ENCODE measurements at places on chromosomes 6 and 20.

DNA sequence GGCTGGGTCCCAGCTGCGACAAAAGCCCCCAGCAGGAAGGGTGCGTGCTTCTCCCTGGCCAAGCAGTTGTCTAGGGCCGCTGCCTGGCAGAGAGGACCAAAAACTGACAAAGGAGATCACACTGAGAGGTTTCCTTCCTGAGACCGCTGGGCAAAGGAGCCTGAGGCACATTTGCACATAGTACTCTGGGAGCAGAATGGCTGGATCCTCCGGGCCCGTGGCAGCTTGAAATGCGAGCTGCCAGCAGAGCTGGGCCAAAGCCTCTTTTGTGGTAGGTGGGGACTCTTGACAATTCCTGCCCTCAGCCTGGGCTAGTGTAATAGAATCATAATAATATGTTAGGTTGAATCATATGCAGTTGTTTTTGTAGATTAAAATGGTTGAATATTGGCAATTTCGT lies 33.1 kb upstream of the RNF8 start:
- no peak for DNase-seq

- no peak for DNase-seq
These were observed 88.2 kb downstream of the PREX1 start for GRCh38 chr20:48739395-48740291.

DNA sequence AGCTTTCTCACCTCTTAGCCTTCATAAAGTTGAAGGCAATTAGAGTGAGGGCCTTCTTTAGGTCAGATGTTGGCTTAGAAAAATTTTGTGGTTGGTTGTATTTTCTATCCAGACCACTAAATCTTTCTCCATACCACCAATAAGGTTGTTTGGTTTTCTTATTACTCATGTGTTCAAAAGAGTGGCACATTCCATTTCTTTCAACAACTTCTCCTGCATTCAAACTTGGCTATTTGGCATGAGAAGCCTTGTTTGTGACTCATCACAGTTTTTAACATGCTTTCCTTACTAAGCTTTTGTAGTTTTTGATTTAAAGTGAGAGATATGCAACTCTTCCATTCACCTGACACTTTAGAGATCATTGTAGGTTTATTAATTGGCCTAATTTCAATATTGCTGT lies 949.6 kb downstream of the TBC1D32 start:
- DNase-seq, result no peak

DNA sequence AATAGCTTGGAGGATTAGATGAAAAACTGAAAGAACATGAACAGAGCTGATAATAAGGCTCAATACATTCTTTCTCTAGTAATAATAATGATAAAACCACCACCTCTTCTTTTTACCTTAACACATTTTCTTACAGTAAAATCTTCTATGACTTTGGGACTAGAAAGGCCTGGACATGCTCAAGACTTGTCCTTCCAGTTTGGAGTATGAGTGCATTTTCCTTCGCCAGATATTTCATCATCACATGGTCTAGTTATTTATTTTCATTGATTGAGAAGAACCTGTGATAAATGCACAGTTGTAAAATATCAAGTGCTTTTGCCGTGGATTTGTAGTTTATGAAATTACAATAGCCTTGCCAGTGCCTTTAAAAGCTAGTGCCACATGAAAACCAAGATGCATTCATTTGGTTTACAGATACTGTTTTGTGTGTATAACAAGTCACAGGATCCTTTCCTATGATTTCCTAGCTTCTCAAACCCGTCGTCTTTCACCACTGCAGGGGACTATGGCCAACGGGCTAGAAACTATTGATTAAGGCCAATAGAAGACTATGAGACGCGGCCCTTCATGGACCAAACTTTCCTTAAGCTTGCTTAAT lies 200.2 kb upstream of the ZNF217 start:
- DNase-seq, result no peak

DNA sequence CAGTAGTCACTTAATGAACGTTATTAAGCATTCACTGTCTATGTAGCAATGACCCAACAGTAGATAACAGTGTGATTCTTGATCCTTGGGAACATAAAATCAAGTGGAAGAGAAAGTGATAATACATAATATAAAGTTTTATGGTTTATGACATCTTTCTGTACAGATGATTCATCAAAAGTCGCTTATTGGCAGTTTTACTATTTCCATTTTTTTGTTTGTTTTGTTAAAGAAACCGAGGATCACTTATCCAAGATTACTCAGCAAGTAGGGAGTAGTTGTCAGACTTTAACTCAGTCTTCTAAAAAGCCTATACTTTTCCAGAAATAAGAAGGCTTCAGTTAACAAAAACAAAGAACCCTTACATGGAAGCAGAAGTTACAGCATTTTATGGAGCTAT lies 260.8 kb downstream of the ZFAND3 start:
- no peak for DNase-seq

DNA sequence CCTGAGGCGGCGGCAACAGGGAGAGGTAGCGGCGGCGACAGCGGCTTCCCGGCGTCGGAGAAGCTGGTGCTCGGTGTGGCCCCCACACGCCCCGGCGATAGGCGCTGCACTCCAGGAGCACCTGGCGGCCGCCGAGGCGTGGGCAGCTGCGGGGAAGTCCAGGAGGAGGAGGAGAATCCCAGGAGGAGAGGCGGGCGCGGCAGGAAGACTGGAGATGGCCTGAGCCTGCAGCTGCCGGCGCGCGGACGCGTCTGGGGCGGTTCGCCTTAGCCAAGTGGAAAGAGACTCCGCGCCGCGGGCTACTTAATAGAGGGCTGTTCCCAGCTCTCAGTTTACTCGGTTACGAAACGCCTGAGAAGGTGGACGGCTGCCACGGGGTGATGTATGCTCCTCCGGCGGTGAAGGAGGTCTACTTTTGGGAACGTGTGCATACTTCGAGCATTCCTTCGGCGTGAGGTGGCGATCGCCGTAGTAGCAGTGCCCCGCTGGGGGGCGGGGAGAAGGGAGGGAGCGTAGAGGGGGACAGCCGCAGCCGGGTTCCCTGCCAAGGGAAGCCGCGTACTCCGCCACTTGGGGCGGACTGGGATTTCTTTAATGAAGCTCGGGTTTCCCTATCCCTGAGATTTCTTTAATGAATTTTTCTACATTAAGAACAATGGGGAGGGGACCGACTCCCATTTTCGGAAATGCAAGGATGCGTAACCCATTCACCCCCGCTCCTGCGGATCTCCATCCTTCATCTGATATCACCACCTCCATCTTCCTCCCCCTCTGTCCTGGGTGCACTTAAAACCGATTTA lies at the start of gene COL12A1:
Gene COL12A1 (minus strand): TSS at position 278 of the 800 bp plus-strand sequence. CDS start 3,261 bp downstream, outside the sequence.
- no peak for DNase-seq

DNA sequence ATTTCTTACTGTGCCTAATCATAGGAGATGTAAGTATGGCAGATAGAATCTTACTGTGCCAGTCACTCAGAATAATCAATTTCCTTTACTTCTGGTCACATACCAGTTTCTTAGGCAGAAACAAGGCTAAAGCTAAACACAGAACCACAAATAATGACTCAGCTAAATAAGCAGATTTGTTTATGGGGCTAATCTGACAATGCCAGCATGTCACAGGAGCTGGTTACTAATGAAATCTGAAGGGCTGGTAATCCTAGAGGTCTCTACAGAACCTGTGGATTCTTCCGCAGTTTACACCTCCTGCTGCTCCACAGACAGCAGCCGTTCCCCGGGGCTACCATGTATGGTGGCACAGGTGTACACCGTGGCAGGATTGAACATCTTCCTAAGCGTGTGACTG lies 80.8 kb downstream of the LYRM4 start:
- DNase-seq, result no peak

DNA sequence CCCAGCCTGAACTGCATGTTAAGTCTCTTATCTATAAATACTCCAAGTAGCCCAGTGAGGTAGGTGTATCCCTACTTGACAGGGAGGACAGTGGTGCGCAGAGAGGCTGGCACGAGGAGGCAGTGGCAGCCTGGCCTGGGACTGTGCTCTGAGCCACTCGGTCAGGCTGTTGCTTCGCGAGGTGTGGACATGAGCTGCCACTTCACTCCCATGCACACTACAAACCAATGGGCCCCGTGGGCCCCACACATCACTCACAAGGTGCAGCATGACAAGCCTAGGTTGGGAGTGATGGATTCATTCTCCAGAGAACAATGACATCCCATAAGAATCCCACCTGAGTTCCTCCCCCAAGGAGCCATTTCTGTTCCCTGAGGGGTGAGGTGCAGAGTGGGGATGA lies 54.9 kb downstream of the TMEM242 start:
- no peak for DNase-seq

DNA sequence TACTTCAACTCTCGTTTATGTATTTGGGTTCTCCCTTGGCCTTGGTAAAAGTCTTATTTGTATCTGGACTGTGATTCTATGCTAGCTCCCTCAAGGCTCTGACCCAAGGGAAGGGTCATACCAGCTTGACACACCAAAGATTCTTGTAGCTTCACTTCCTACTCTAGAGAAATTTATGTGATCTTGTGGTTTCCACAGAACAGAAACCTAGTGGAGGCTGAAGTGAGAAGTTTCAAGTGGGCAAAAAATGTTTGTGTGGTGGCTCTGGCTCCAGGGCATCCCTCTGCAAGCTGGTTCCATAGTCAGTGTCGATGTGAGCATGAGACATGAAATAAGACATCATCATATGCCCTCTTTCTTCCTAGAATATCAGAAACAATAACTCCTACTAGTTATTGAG lies 48.1 kb upstream of the TNFRSF21 start:
- DNase-seq, result no peak

- DNase-seq, result no peak
These were observed 76.0 kb upstream of the PCSK2 start for GRCh38 chr20:17150858-17151257.

DNA sequence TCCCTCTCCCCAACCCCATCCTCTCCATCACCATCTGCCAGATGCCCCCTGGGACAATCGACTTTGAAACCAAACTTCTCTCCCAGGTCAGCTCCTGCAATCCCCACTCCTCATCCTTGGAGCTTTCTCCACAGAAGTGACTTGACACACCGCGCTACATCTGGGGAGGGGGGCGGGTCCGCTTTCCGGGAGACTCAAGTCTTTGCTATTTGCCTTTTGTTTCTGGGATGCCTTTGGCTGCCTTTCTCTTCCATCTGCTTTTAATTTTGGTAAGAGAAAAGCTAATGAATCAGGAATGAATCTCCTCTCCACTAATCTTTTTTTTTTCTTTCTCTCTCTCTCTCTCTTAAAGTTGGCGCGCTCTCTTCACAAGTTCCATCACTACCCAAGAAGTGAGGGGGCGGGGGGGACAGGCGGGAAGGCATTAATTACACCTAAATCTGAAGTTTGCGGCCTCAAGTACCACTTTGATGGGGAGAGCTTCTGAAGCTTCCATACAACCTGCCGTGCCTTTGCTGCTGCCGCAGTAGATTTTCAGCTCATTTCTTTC lies 664 bp upstream of the TPBG start:
- DNase-seq, result no peak

GRCh38 chr6:99614430-99615186 lies 8.0 kb downstream of the PRDM13 start:
- DNase-seq, result no peak

DNA sequence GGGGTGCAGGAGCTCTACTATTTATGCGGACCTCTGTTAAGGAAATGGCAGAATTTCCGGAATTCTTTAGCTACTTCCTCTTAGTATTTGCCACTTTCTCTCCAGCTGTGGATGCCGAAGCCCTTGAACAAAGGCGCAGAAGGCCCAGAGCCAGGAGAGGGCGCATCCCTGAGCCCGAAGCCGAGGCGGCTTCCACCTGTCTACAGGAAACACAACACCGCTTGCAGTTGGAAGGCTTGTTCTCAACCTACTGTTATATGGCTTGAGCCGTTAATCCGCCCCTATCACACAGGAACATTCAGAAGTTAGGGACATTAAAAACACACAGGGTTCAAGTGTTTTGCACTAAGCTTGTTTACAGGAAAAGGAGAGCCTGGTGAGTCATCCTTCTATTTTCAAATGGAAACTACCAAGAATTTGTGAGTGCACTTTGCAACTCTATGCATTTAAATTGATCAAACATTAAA lies 417.1 kb downstream of the BCKDHB start:
- DNase-seq, result no peak

DNA sequence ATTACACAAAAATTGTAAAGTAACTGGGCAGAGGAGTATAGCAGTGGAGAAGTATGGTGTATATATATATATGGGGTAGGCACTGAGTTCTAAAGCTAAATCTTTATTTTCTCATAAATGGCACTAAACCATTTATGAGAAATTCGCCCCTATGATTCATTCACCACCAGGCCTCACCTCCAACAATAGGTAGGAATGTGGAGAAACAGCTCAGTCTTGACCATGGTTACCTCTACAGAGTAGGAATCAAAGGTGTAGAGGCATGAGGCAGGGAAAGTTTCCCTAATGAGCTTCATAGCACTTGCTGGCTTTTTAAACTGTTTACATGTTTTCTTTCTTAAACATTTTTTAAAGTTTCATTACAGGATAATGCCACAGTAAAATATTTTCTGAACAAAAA lies 36.9 kb upstream of the SUMO4 start:
- DNase-seq, result no peak

- DNase-seq, result no peak
These were observed 1.0 kb downstream of the POU3F2 start for GRCh38 chr6:98835149-98836024.

- no peak for DNase-seq
These were observed 18.8 kb upstream of the MAPK13 start for GRCh38 chr6:36111526-36111925.

DNA sequence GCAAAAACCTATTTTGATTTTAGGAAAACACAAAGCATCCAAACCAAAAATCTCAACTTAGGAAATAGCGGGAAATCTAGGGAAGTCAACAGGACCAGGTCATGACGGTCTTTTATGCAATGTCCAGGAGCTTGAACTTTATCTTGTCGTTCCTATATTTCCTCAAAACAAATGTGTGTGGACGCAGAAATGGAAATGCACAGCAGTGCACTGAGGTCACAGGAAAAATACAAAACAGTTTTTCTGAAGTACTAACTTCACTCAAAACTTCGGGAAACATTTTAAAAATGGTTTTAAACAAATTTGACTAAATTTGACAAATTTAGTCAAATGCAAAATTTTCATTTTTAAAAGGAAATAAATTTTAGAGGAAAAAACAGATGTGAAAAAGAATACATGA lies 5.5 kb upstream of the SLC17A2 start:
- no peak for DNase-seq

DNA sequence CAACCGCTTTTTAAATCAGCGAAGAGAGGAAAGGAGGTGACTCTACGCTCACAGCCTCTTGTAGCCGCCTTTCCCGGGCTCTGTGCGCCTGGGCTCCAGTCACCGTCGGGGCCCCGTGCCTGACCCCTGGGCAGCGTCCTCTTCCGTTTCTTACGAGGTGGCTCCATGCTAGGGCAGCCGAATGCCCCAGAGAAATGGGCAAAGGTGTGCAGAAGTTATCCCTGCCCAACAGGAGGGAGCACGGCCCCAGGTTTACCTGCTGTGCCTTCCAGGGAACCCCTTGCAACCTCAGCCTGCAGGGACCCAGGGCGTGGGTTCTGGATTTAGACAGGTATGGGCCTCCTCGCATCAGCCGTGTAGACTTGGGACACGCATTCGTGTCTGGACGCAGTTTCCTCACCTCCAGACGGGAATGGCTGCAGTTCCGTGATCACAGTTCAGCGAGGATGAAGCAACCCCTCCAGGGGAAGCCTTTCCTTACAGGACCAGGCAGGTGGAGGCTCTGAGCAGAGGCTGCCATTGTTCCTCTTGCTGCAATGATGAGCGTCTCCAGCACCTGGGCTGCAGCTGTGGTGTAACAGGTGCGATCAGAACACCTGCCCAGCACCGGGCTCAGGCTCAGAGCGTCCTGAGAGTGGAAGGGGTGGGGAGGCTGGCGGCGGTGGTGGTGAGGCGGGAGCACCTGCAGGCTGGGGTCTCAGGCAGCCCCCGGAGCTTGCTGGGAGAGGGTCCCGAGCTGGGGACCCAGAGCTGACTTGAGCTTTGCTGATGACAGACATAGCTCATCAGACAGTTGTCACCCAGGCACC lies 81.3 kb upstream of the BHLHE23 start:
- DNase-seq, result no peak

Data from naive thymus-derived CD4-positive, alpha-beta T cell (primary cell).